CD4-positive, alpha-beta T cell treated with Interleukin-4 for 4 hours (primary cell): ENCODE measurements at places on chromosomes 7 and 10.

- DNase-seq = no peak
Observed at GRCh38 chr10:122279725-122280141, 8.6 kb downstream of the BTBD16 start.

DNA sequence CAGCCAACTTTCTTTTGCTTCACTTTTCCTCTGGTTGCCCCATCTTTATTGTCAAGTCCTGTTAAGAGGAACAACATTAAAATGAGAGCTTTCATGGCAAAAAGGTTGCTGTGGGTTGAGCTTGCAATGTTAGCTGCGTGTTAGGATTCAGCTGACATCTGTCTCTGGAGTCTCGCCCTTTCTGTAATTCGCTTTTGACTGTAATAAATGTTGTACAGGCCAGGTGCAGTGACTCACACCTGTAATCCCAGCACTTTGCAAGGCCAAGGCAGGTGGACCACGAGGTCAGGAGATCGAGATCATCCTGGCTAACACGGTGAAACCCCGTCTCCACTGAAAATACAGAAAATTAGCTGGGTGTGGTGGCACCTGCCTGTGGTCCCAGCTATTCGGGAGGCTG lies 24.1 kb downstream of the MNX1 start:
- no peak for DNase-seq

DNA sequence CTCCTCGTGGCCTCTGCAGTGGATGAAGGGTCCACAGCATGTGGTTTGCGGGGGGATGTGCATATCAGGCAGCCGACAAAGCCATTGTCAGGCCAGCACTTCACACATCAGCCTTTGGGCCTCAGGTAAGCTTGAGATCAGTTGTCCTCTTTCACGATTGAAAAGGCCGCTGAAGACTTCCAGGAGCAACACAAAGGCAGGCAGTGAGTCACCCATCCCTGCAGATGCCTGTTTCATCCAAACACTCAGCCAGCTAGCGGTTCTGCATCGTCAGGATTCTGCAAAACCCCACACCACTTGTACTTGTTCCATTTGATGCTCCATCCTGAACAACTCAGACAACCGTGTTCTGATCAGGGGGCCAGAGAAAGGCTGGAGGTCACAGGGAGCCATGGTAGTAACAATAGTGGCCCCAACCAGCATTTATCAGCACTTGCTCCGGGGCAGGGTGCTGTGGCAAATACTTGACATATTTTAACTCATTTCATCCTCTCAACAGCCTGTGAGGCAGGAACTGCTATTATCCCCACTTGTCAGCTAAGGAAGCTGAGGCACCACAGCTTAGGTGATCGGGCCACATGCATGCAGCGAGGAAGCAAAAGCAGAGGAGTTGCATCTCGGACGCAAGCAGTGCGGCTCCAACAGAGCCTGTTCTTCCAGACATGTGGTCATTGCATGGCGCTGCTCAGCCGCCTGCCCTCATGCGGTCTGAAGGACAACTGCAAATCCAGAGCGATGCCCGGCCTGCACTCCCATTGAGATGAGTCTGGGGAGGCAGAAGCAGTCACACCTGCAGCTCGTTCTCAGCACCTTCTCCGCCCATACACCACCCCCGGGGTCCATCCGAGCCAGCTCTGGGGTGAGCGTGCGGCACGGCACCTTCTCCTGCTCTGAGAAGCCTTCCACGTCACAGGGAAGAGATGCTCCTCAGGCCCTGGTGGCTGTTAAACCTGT lies 144.9 kb downstream of the PAXIP1 start:
- DNase-seq = no peak

DNA sequence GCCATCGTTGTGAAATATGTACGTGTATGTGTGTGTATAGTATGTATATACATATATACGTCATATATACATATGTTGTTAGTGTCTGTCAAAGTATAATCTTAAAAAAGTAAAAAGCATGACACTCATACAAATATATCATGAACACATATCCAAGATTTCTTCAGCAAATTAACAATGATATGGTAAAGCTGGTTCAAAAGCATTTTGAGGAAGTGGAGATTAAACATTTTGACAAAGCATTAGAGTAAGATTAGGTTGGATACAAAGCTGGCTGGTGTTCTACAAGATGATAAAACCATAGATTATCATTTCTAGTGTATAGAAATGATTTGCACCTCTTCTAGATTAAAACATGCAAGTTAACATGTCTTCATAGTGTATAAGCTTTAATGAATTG lies 771 bp upstream of the NUDCD3 start:
- no peak for DNase-seq

GRCh38 chr7:124059375-124059774 lies 26.5 kb upstream of the TMEM229A start:
- DNase-seq = no peak

DNA sequence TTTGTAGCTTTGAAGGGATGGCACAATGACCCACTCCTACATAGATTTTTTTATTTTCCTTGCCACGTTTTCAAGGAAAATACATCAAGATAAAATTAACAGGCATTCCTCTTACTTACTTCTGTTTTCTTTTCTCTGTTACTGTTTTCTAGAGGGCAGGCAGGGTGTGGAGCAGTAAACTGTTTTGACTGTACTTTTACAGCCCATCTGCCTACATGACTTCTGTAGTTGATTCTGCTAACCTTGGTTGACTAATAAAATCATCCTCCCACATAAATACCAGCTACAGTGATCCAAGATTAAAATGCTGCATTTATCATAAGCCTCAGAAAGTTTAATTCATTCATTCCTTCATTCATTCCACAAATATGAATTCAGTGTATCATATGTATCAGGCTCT lies 158.5 kb downstream of the TRIL start:
- DNase-seq = no peak

- DNase-seq = no peak
Observed at GRCh38 chr7:26954951-26955350, 90.6 kb upstream of the SKAP2 start.

DNA sequence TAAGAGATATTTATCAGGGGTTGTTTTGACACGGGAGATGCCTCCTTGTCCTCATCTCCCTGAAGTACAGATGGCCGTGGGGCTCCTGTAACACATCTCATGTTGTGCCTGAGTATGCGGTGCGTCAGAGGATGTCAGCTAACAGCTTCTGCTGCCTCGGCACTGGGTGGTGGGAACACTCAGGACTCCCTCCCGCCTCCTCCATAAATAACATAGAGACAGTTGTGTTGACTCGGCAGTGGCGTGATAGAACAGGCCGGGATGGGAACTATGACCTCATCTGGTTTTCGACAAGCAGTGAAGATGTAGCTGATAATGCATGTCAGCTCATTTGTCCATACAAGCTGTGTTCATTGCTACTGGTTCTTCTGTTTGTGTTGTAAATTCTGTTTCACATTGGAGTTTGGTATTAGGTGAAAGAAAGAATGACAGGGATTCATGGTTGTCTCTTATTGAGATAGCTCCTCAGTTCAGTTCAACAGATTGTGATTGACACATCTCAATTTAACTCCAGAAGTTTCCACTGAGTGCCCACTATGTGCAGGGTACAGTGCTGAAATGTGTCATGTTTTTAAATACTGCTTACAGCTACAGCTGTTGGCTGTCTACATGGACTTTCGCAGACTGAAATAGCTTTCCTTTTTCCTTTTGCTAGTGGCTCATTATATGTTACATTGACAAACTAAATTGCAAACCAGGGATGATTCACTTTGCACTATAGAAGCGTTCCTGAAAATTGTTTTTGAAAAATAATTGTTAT lies 87.4 kb downstream of the CHN2 start:
- DNase-seq = no peak

DNA sequence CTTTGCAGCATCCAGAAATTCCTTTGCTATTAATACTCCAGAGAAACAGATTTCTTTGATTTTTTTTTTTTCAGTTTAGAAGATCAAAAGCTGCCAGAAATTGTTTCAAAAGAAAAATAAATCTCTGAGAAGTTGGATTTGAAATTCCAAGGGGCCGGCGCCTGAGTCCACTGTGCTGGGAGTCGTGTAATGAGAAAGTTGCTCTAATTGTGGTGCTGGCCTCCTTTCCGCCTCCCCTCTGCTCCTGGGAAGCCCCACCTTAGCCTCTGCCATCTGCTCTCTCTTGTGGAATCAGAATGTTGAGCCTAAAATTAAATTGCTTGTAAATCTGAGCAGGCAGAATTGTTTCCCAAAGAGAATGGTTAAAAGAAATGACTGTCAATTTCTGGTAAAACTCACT lies 93.3 kb downstream of the EMX2 start:
- DNase-seq = no peak

DNA sequence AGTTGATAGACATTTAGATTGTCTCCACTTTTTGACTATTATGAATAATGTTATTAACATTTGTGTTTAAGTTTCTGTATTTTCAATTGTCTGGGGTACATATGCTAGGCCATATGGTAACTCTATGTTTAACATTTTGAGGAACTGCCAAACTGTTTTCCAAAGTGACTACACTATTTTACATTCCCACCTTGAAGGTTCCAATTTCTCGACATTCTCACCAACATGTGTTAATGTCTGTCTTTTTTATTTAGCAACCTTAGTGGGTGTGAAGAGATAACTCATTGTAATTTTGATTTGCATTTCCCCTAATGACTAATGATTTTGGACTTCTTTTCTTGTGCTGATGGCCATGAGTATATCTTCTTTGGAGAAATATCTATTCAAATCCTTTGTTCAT lies 832.4 kb downstream of the DNAJB9 start:
- no peak for DNase-seq

DNA sequence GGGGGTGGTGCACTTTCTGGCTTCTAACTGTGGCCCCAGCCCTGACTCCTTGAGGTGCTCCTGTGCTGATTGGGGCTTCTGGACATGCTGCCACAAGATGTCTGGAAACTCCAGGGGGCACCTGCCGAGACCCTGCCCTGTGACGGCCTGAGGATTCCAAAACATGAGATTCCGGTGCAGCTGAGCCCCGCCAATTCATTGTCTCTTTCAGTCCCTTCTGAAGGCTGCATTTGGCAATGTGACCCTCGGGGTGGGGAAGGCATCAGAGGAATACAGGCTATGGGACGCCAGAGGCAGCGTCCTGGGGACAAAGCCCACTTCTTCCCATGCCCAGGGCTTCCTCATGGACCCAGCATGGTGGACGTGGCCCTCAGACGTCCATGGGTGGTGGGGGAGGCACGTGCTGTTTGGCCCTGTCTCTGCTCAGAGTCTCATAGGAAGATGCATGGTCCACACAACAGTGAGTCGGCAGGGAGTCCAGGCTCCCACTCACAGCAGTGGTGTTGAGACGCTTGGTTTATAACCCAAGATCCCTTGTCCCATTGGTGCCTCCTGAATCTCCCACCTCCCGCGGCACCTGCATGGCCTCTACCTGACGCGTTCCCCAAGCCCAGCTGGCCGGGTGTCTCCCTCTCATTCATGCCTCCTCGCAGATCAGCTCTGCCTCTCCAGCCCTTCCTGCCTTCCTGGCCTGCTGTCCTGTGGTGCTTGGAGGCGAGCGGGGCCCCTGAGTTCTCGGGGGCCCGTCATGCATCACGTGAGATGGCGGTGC lies 129.9 kb downstream of the WDR37 start:
- DNase-seq = no peak

DNA sequence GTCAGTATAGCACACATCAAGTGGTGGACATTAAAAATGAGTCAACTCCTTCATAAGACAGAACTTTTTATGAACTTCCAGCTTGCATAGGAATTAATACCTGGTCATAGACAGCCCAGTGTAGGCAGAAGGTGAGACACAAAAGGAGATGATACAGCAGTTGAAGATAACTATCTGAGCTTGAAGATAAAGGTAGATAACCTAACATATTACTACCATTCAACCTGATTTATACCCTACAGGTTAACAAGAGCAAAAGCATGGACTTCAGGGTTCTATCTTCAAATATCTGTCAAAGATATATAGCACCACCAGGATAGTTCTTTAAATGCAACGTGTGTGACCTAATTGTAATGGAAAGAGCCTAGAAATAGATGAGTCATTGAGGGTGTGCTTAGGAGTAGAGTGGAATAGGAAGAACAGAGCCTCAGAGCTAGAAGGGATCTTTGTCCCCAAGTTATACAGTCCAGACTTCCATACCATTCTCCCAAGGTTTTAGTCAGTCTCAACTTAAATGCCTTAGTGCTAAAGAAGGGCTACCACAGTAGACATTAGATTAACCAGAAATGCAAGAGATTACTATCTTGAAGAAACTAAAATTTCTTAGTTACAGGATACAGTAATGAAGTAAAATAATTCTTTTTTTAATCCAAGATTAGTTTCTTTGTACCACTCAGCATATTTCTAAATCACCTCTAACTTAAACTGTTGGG lies 9.2 kb downstream of the ZNF800 start:
- DNase-seq = no peak

GRCh38 chr7:92614660-92615174 lies 24.5 kb upstream of the FAM133B start:
- no peak for DNase-seq
